GM13976 (cell line): ENCODE measurements at places on chromosomes 16 and 17.

DNA sequence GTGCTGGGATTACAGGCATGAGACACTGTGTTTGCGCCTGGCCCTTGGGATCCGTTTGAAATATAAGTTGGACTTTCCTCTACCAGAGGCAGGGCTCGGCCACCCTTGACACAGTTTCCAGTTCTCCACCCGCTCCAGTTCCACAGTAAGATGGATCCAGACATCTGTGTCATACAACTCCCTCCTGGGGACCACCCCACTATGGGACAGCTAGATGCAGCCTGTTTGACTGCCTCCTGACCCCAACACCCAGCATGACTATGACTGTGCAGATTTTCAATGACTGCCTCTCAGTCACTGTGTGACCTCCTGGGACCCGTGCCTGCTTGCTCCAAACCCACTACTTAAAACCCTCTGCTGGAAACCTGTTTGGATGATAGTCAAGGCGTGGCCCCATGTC is 166.7 kb downstream of the IRF8 start:
- DNase-seq = no peak

- DNase-seq = no peak
These were observed 6.9 kb downstream of the HOXB4 start for GRCh38 chr17:48571024-48571818.

DNA sequence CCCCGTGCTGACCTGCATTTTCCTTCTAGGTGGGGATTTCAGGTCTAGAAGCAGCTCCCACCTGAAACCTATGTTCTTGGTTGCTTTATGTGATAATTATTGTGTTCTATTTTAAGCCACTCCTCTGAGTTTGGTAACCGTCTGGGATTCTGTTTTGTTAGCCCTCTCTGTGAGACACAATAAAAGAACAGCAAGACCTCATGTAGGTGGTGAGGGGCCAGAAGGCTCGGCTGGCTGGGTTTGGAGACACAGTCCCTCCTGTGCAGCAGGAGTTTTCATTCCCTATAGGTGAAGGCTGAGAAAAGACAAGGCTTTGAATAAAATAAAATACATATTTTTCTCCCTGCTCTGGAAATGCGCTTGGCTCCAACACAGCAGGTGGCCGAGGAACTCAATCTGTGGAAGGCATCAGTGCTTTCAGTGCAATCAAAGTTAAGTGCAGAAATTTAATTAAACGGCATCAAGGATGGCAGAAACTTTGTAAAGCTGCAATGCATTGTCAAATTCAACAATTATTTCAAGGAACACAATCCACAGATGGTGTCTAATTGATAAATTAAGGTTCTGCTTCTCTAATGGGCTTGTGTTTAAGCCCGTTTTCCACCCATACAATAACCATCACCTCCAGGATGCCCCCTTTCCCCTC is 107.8 kb downstream of the MSI2 start:
- no peak for DNase-seq

DNA sequence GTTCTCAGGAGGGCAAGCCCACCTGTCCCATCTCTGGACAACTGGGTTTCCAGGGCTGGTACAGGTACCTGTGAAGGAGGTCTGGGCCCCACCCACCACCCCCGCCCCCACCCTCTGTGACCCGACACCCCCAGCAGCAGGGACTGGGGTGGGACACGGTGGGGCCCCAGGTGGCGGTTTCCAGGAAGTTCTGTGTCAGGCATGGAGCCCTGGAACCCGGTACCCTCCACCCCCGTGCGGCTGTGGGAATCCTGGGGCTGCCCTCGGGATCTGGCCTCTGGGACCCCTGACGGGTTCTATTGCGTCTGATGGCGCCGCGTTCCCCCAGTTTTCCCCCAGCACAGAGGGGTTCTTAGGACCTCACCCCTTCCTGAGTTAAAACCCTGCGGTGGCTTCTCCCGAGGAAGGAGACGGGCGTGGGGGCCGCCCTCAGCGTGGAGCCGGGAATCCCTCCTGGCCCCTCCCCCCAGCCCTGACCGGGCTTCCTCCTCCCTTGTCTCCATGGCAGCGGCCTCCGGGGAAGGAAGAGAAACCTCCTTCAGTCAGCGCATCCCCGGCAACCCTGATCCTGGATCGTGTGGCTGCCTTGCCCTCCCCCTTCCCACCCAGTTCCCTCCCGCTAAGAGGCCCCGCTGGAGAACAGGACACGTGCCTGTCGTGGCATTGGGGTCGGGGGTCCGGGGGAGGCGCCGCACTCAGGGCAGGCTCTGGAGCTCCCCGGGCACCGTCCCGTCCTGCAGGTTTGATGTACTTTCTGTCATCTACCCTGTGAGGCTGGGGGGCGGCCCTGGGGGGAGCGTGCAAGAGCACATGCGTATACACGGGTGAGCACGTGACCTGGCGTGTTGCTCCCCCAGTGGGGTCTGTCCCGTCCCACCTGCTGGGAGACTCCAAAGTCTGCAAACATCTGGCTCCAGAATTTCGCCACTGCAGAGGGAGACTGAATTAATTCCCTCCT is 30.3 kb downstream of the CACNA1H start:
- no peak for DNase-seq

- DNase-seq = no peak
These were observed 428 bp upstream of the SALL1 start for GRCh38 chr16:51151435-51151960.

GRCh38 chr17:2263183-2264066 is 40.2 kb downstream of the SMG6 start:
- no peak for DNase-seq

- DNase-seq = no peak
These were observed 5.9 kb downstream of the CORO7 start for GRCh38 chr16:4410335-4411075.

DNA sequence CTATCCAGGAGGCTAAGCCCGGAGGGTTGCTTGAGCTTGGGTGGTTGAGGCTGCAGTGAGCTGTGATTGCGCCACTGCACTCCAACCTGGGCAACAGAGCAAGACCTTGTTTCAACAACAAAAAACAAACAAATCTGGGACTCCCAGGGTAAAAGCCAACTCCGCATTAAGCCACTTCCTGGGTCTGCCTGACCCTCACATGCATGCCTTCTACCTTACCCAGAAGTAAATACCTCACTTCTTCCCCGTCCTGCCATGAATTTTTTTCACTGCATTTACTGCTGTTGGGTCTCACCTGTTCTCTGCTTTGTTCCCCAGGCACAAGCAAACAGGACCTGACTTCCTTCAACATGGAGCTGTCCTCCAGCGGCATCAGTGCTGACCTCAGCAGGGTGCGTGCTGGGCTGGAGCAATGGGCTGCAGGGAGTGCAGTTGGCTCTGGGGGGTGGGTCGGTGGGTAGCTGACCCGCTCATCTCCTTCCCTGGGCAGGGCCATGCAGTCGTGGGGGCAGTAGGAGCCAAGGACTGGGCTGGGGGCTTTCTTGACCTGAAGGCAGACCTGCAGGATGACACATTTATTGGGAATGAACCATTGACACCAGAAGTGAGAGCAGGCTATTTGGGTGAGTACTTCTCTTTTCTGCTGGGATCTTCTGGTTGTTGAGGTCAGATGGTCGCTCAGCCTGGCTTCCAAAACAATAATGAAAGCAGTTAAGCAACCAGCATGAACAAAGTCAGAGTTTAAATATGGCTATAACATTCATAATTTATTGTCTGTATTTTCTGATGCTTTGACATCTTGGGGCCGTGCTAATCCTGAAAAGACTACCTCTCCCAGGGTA is 16.4 kb downstream of the ITGAL start:
- DNase-seq = no peak

- no peak for DNase-seq
These were observed 4.6 kb downstream of the PLCD3 start for GRCh38 chr17:45127548-45128300.

- DNase-seq = no peak
These were observed 7.1 kb downstream of the SGCA start for GRCh38 chr17:50172936-50173334.

- peak; percentile 63 for DNase-seq
These were observed 257 bp downstream of the SNAI3 start for GRCh38 chr16:88686062-88686438.

DNA sequence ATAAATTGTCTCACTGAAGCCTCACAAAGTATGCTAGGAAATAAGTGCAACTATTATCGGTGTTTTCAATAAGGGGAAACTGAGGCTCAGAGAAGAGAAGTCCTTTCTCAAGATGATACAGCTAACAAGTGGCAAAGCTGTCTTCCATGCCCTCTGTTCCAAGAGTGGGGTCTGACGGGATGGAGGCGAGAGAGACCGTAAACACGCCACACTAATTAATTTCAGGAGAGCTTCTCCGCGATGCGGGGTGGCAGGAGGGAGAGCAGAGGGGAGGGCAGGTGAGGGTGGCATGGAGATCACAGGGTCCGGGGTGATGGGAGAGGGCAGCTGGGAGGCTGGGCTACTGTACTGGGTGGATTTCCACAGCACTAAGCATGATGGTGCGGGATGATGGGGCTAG is 80.3 kb downstream of the MYH11 start:
- no peak for DNase-seq

- DNase-seq = no peak
These were observed 2.4 kb downstream of the CD2BP2 start for GRCh38 chr16:30352488-30353401.

GRCh38 chr16:23700509-23700908 is 12.5 kb downstream of the ERN2 start:
- no peak for DNase-seq

- no peak for DNase-seq
These were observed 66.8 kb downstream of the RTN4RL1 start for GRCh38 chr17:1958134-1958881.

GRCh38 chr17:80028030-80028429 is 7.6 kb downstream of the TBC1D16 start:
- DNase-seq = no peak
